ENCODE measurements at places on chromosomes 13 and 19.

DNA sequence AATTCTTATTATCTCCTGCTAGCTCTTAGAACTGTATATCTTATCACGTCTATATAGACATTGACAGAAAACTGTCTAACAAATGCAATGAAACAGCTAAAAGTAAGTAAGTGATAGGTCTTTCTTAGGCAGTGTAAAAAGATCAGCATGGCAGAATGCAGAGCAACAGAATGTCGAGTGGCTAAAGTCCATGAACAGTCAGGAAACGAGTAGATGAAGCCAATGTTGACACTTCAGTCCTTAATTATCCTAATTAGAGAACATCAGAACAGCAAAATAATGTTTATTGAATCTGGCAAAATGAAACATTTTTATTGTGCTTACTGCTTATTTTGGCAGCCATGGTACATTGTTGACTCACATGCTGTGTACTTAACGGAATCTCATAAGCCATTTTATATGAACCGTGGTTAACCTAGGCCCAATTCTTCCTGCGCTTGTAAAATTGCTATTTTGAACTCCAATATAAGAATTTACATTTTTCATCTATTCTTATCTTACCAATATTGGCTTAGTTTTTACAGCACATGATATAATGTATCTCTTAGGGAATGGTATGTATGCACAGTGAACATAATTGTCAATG is 748.1 kb downstream of the DACH1 start:
- DNase-seq = peak; percentile 18

DNA sequence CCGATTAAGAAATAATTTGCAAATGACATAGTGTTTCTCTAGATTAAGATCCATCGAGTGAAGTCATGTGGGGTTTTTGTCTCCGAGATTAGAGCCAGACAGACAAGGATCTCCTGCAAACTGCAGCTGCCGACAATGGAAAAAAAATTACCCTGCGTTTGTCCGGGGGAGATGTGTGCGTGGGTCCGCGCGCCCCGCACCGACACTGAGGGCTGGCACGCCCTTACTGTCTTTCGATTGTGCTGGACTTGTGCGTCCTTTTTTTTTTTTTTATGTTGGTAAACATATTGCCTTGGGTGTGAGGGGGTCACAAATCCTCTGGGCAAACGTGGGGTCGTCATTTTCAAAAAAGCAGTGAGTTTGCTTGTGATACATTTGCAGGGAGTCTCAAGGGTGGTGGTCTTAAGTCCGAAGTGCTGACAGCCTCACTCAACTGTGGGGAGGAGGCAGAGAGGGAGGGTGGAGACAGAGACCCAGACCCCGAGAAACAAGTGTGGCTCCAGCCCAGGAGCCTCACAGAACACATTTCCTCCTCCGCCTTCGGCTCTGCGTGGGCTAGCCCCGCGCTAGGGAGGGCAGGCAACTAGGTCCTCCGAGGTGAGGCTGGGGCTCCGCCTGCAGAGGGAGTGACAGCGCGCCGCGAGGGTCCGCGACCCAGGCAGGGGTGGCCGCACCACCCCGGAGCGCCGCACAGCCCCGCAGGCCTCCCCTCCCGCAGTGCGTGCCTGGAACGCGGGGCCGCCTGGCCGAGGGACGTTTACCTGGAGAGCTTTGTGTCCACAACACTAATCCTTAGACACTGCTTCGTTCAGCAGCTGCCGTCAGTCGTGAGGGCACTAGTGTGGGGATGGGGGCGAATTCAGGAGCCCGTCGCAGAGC is 11.7 kb upstream of the SOX1 start:
- no peak for DNase-seq

DNA sequence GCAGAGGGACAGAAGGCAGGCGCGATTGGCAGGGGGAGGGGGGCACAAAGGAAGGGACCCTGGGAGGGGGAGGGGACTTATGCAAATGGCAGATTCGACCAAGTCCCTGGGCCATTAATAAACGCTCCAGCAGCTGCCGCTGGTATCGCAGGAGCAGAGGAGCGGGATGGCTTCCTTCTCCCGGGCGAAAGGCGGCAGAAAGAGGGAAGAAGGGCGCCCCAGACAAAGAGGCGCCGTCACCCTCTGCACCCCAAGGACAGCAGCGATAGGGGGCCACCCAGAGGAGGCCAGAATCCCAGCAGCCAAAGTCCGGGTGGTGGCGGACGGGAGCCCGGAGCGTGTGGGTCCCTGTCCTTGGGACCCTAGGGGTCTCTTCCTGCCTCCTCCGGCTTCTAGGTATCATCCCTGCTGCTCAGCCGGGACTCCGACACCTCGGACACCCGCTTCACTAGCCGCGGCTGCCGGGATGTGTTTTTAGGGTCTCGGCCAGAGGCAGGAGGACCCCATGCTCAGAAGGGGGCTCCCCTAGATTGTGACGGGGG is 1.9 kb downstream of the PTPRS start:
- DNase-seq = no peak

DNA sequence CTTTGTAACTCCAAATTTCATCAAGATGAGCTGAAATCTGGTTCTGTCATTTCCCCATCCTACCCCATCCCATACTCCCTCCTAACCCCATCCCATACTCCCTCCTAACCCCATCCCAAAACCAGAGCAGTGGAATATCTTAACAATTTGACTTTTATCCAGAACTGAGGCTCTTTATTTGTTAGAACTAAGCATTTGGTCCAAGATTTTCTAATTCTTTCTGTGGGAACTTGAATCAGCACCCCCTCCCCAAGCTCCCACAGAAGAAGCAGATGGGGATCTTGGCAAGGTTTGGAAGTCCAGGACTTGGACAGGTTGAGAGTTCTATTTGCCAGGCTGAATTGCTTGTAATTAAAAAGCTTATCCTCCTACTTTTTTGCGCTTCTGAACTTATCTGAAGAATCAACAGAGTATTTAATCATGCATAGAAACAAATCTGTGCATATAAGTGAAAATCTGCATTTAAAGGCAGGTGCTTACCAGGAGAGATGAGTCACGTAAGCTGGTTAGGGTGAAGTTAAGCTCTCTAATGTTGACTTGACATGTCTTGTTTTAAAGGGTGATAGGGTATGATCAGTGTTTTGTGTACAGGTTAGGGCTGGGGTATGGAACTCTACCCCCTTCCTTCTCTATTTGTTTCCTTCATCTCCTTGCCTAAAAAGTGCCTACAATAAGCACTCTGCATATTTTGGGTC is 111.1 kb downstream of the COG6 start:
- no peak for DNase-seq

DNA sequence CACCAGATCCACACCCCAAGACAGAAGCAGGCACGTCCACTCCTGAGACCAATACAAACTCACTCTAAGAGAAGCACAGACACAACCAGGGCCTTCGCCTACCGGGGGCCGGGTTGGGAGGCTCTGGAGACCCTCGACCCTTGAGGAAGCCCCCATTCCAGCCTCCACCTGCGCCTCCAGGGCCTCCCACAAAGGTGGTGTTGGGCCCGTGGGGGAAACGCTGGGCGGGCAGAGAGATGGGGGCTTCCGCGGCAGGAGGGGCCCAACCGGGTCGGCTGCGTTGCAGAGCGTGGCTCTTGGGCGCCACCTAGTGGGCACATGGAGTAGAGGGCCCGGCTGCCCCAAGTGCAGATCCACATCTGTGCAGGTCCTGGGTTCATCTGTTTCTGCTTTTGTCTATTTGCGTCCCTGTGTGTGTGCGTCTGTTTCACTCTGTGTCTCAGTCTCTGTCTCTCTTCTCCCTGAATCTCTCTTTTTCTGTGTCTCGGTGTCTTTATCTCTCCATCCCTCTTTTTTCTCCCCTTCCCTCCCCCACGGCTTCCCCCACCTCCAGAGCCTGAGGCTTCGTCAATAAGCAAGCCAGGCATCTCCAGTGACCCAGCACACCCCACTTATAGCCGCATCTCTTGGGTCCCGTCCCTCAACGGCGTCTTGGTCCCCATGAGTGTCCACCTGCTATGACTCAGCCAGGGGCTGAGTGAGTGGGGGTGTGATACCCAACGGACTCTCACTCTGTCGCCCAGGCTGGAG is 10.5 kb upstream of the TINCR start:
- peak; percentile 45 for DNase-seq

Measured in NCI-H1930 (cell line).